NCI-H524 treated with DMSO at 0.1 percent for 48 hours (cell line): ENCODE measurements at places on chromosomes 7 and 10.

DNA sequence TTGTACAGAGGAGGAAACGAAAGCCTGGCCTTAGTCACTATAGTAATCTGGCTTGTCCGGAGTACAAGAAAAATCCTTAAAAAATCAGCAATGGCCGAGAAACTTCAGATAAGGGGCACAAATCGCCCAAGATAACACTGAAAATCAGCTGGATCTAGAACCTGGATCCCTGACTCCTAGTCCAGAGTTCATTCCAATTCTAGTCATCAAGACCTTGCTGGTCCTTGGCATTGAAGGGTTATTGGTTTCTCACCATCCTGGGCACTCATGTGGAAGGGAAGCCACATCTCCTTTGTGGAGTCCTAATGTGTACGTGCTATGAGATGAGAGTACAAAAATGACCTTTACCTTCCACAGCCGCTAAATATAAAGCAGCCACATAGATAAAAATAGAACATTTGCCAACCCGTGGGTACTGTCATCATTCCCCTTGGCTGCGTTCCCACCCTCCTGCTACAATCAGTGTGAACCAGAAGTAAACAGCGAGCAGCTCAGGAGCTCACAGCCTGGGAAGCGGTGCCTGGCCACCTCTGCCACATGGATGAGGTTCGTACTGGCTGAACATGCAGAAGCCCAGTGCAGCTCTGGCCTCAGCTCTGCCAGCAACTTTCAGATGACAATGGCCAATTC is 116.0 kb upstream of the PDLIM1 start:
- DNase-seq, result no peak

DNA sequence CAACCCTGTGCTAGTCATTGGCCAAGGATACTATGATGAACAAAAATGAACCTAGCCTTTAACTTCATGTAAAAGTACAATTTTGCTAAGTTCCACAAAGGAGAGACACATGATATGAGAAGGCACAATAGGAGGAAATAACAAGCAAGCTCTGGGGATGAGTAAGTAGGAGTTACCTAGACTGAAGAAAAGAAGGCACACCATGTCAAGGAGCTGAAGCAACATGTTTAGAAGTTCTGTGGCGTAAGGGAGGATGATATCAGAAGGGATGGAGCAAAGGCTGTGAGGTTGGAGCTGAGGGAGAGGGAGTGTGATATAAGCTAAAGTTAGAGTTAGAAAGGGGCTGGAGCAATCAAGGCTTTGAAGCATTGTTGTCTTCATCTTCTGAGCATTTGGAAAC is 25.6 kb downstream of the KIFBP start:
- DNase-seq, result no peak

DNA sequence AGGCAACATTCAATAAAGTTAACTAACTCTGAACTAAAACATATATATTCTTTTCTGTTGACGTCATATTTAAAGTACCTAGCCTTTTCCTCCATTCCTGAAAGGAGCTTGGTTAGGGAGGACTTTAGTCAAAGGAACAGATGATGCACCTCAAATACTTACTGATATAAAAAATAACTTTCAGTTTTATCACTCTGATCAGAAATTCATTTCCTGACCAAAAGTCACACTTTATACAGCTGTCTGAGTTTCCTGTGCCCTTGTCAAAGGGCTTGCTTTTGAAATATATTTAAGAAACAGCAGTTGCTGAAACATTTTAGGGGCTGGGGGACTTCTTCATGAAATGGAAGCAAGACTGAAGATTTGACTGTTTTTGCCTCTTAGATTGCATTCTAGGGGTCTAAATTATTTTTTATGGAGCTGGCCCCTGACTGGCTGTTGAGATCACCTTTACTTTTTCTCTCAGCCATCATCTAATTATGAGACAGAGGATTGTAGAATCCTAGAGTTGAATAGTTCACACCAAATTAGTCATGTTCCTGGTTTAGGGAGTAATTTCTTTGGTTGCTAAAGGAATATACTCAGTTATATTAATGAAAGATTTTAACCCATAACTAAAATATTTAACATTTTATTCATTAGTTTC is 46.6 kb downstream of the GLCCI1 start:
- DNase-seq, result no peak

DNA sequence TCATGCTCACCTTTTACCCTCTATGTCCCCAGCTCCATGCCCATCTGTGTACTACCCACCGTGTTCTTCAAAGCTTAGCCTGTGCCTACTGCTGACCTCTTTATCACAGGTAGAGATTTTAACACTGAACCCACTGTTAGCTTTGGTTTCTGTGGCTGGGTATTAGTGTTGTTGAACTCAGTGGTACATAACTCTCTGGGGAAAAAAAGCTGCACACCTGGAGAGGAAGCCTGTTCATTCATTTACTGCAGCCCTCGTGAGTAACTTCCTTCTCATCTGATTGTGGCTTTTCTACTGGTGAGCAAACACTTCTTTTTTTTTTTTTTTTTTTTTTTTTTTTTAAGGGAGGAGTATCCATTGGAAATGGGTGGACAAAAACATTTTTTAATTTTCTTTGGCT is 326.3 kb downstream of the CCSER2 start:
- no peak for DNase-seq

- DNase-seq, result no peak
These were observed at the start of gene IFIT3 for GRCh38 chr10:89327803-89328441. Gene IFIT3 (plus strand): TSS chr10:89327997. CDS start chr10:89328074, 77 bp downstream.

DNA sequence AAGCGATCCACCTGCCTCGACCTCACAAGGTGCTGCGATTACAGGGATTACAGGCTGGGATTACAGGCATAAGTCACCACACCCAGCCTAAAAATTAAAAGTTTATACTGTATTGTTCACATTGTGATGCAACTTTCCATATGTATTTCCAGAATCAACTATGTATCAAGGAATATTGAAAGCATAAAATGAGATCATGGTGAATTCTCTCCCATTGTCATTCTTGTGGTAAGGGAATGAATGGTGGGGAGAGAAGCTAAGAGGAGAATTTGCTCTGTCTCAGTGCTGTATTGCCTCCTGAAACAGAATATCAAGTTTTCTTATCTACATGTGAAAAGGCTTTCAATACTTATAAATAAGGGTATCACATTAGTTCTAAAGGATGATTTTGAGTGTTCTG is 81.7 kb downstream of the CD36 start:
- DNase-seq, result no peak

- DNase-seq, result no peak
These were observed at the start of gene HIP1 for GRCh38 chr7:75738604-75738974. Gene HIP1 (minus strand): TSS chr7:75738941. CDS start chr7:75738920, 21 bp downstream.

DNA sequence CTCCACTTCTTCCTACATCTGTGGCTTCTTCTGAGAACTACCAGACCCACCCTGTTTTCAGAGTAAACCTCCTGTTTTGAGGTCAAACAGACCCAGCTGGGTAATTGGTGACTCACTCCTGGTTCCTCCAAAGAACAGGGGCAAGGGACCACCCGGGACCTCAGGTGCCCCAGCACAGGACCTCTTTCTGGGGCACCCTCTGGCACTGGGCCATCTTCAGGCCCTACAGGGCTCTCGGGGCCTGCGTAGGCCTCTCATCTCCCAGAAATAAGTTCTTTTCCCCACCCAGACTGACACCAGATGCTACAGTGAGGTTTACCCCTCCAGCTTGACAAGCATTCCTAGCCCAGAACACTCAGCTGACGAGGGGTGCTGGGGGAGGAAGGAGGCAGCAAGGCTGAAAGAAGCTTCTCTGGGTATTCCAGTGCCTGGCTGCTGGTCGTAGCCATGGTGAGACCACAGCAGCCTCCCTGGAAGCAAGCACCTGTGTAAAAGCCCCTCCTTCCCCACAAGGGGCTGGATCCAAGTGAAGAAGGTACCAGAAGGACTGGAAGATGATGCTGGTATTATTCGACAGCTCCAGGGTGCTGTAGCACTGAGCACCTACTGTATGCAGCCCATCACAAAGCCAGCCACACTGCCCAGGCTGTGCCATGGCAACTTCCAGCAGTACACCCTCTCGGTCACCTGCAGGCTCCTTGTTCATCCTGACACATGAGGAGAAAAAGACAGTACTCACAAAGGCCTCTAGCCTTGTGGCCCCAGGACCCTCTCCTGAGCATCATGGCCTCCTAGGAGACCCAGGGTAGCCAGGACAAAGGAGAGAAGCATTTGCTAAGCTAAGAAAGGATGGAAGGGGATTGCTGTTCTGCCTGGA is 47.4 kb downstream of the ALOX5 start:
- no peak for DNase-seq

DNA sequence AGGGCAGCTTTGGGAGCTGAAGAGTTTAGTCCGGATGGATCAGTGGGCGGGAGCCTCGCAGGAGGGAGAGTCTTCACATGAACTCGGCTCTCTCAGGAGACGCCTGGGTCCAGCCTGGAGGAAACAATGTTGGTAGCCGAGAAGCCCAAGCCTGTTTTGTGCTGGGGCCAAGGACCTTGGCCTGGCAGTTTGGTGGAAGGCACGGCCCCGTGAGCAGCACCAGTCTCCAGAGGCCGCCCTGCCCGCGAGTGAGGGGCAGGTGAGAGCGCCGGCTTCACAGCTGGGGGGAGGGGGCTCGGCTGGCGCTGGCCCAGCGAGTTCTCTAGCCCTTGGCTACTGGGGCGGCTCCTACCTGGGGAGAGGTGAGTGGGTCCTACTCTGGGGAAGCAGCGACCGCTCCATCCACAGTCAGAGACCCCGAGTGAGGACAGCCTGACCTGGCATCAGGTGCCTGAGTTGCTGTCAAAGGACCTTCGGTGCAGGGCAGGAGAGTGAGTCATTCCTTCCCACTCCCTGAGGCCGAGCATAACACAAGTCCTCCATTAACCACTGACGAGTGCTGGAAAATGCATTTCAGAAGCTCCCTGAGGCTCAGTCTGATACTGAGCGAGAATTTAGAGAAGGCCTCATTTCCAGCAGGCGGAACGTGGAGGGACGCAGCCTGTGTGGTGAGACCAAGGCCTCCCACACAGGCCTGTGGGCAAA is 89.3 kb upstream of the DIP2C start:
- no peak for DNase-seq

DNA sequence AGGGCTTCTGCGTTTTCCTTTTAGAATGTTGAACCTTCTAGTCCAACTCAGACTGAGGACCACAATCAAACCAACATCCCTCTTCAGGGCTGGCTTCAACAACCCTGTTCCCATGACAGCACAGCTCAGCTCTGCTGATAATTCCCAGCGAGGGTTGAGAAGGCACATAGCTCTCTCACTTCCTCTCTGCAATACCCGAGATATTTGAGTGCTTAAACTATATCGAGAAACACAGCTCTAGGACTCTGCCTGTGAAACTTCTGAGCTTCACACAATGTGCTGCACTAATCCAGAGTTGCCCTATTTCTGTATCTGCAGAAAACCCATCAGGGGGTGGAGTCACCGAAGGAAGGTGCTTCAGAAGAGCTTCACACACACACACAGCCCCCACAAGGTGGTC is 1.6 kb upstream of the ADARB2 start:
- DNase-seq, result no peak

GRCh38 chr10:14008740-14009080 is 322.0 kb downstream of the FRMD4A start:
- no peak for DNase-seq

- DNase-seq, result no peak
These were observed 16.3 kb upstream of the ORAI2 start for GRCh38 chr7:102417105-102417504.

- DNase-seq, result no peak
These were observed 22.2 kb downstream of the SFMBT2 start for GRCh38 chr10:7388602-7389001.

GRCh38 chr10:14429043-14429700 is 98.4 kb upstream of the FRMD4A start:
- DNase-seq, result no peak

DNA sequence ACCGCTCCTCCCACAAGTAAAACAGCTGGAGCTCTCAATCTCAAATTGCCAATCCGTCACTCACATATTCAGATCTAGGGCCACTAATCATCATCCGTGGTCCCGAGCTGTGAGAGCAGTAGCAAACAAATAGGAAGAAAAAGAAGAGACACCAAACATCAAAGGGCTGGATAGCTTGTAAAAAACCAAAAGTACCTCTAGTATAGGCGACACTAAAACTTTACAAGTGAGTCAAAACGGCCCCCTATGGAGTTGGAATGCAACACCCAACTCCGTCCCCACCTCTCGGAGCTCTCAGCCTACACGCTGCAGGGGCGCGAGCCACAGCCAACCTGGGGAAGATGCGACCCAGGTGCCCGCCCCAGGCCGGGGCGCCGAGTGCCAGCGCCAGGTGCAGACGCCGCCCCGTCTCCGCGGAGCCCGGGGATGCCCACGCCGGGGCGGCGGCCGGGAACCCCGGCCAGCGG is 581 bp downstream of the FAM3C start:
- DNase-seq, result no peak

DNA sequence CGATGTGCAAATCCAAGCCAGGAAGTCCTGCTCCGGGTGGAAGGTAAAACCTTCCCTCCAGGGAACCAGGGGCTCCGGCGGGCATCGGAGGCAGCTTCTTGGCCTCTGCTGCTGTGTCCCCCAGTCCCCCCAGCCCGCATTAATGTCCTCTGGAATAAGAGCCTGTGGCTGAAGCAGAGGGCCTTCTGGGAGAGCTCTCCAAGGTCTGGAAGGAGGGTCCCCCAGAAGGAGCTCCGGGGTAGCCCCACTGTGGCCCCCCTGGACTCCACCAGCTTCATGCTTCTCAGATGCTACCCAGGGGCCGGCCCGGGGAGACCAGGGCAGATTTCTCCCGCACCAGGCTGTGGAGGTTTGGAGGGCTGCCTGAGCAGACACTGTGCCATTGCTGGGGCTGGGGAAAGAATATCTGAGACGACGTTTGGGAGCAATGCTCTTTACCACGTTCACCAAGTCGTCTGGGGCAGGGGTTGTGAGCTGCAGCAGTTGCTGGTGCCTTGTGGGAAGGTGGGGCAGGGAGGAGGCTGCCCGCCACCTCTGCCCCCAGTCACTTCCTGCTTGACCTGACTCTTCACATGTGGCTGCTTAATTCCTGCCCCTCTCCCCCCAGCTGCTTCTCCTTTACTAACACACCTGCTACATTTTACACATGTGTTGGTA is 8.3 kb downstream of the ZNF853 start:
- DNase-seq, result no peak

GRCh38 chr7:129017264-129017663 is 37.6 kb downstream of the TNPO3 start:
- no peak for DNase-seq

- no peak for DNase-seq
These were observed 300.4 kb downstream of the PHF14 start for GRCh38 chr7:11274074-11274473.

DNA sequence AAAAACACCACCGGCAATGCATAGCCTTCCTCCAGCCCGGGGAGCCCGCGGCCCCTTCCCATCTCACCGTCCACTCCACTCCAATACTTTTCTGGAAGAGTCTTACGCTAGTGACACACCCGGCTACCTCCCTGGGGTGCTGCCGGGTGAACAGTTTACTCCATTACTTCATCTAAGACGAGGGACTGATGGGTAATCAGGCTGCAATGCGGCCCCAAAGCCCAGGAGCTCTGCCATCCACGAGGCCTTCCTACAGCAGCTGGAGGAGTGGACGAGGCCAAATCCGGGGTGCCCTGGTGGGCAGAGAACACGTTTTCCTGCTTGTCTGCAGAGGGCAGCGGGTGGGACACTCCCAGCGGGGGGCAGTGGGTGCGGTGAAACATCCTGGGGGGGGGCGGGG is 356.2 kb upstream of the SHH start:
- DNase-seq, result no peak

- DNase-seq, result no peak
These were observed 779.4 kb upstream of the LRRN3 start for GRCh38 chr7:110311556-110311955.
